ENCODE measurements at places on chromosomes 12 and 14.
A peak's percentile ranks its signal among the peaks of the same experiment; 100 is the strongest.

DNA sequence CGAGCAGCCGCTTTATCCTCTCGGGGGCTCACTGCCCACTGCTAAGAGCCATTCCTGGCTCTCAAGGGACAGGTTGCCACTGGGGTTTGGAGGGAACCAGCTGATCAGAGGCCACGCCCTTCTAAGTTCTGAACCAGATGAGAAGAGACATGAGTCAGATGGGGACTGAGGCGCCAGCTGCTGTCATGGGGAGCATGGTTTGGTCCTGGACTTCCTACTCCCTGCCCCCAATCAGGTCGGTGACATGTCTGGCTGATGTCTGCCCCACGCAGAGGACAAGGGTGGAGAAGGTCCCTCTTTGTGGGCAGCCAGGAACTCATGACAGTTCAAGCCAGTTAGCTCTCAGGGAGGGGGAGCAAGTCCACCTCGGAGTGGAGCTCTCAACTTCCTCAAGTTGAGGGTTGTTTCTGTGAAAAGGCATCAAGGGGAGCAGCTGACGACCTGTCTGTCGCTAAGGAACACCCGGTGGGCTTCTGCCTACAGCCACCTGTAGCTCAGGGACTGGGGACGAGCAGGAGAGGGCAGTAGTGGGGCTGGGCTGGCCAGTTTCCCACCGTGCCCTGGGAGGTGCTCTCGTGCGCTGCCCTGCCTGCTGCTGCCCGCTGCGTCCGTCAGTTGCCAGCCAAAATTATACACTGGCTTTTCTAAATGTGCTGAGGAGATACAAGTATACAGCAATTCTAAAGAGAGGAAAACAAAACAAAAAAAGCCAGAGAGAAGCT is 20.5 kb downstream of the PSMC1 start:
- DNase-seq, result no peak

GRCh38 chr12:111268738-111269572 is 99.9 kb downstream of the PHETA1 start:
- no peak for DNase-seq

DNA sequence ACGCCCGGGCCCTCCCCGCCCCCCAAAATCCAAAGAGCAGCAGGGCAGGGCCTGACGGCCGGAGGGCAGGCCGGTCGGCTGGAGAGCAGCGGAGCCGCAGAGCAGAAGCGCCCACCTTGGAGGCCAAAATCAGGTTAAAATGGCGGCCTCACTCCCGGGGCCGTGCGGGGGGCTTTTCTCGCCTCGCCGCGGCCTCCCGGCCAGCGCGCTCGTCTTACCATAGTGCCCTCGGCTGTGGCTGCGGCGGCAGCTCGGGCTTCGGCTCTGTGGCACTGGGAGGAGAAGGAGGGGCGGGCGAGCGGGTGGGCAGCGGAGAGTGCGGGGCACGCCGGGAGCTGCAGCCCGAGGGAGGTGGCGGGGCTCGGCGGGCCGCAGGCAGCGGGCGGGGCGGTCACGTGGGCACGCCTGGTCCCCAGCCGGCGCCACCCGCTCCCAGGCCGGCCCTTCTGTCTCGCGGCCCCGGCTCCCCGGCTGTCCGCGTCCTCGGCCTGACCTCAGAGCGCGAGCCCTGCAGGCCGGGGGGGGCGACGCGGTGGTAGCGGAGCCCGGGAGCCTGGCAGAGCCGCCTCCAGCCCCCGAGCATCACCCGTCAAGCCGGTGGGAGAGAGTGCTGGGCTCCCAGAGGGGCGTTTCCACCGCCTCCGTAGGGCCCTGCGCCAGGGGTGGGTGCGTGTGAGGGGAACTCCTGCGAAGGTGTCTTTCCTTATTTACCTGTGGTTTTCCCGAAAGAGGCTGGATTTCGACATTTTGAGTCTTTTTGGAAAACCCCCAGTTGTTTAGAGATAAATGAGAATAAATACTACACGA is at the start of gene CFL2:
CFL2 (minus strand) TSS at position 274 of the 807 bp plus-strand sequence; CDS start at position 221, 53 bp downstream.
- peak; percentile 70 for DNase-seq

GRCh38 chr14:64880221-64881121 is 764 bp upstream of the SPTB start:
- DNase-seq, result no peak

GRCh38 chr14:93008381-93008780 is 85.4 kb downstream of the CHGA start:
- no peak for DNase-seq

DNA sequence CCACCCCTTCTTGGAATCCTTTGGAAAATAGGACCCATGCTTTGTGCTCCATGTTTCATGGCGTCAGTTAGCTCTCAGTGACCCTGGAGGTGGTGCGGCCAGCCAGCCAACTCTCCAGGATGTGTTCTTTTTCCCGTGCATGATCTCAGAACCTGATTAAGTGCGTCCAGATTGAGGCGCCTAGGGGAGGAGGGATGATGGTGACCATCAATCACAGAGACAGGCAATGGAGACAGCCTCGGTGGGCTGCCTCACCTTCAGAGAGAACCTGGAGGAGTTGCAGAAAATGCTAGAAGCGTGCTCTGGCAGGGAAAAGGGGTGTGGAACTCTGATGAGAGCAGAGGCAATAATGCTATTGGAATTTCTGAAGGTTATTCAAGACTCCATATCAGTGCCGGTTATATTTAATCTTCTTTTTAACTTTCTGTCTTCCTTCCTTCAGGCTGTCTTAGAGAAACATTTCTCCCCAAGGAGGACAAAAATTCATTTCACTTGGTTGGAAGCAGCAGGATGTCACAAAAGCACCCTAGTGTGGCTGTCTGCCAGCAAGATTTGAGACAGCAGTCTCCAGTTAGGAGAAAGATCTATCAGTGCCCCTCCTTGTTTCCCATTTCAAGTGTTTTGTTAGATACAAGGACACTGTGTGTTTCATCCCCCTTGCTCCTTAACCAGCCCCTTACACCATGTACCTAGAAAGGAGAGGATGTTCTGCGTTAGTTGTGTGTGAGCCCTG is 53.3 kb upstream of the IGF1 start:
- DNase-seq, result no peak

- DNase-seq, result no peak
These were observed 22.4 kb downstream of the MAPK1IP1L start for GRCh38 chr14:55073856-55074255.

DNA sequence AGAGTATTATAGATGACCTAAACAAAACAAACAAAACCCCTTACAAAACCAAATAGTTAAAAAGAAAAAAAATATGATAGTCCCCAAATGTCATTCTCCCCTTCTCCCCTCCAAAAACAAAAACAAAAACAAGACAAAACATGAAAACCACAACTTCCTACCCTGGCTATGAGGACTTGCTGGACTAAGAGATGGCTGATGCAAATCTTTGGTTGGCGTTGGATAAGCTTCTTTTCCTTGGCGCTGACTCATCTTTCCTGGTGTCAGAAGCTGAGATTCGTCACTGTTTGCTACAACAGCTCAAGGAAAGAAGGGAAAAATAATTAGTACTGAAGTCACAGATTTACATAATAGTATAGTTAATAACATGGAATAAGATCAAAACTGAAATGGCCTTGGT is 102.5 kb upstream of the BBS10 start:
- no peak for DNase-seq

GRCh38 chr14:75213172-75213571 is 36.8 kb upstream of the TMED10 start:
- no peak for DNase-seq

GRCh38 chr14:36067428-36068187 is 108.9 kb downstream of the PTCSC3 start:
- no peak for DNase-seq

- DNase-seq, result no peak
These were observed 1258.1 kb upstream of the TMEM132C start for GRCh38 chr12:127008755-127009403.

- no peak for DNase-seq
These were observed 1.2 kb downstream of the PPP1R12A start for GRCh38 chr12:79933532-79934264.

DNA sequence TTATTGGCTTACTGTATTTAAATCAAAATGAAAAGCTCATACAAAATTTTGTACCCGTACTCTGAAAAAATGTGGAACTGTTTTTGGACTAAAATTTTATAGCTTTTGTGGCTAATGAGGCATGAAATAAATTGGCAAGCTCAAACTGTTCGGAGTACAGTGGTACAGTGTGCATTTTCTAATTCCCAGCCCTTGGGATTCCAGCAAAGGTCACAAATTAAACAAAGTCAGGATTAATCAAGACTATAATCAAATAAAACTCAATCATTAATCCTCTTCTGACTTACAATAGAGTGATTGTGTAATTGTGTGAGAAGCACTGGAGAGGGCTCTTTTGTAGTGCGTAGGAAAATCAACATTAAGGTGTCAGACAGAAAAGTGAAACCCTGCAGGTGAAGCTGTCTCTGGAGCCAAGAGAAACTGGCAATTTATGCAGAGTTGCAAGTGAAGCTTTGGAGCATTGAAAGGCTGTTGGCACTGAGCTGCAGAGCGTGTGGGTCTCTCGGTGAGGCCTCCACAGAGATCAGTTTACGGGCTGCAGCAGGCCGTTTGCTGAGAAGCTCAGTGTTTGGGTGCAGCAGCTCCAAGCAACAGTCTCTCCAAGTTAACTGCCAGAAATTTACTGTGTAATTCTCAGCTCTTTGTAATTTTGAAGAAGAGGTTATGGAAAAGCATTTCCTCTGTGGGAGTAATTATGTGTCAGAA is 275.9 kb downstream of the FBXL14 start:
- DNase-seq, result no peak

DNA sequence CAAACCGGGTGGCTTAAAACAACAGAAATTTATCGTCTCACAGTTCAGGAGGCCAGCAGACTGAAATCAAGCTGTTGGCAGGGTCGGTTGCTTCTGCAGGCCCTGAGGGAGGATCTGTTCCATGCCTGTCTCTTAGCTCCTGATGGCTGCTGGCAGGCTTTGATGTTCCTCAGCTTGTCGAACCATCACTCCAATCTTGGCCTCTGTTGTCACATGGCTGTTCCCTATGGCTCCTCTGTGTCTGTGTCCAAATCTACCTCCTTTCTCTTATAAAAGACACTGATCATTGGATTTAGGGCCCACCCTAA is 14.0 kb downstream of the NFATC4 start:
- DNase-seq, result no peak

DNA sequence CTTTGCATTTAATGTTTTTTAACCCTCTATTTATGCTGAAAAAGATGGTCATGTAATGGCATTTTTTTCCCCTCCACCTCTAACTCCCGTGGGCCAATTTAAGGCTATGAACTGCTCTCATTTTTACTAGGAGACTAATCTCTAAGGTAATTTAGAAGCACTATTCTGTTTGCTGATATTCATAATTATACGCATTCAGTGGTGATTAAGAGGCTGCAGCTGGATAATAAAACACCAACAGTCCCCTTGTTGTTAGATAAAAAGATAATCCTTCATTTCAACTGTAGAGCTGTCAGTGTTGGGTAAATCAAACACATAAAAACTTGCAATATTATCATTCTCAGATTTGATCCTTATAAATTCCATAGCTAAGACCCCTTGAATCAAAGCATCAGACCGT is 8.9 kb downstream of the MYO1H start:
- DNase-seq, result no peak

DNA sequence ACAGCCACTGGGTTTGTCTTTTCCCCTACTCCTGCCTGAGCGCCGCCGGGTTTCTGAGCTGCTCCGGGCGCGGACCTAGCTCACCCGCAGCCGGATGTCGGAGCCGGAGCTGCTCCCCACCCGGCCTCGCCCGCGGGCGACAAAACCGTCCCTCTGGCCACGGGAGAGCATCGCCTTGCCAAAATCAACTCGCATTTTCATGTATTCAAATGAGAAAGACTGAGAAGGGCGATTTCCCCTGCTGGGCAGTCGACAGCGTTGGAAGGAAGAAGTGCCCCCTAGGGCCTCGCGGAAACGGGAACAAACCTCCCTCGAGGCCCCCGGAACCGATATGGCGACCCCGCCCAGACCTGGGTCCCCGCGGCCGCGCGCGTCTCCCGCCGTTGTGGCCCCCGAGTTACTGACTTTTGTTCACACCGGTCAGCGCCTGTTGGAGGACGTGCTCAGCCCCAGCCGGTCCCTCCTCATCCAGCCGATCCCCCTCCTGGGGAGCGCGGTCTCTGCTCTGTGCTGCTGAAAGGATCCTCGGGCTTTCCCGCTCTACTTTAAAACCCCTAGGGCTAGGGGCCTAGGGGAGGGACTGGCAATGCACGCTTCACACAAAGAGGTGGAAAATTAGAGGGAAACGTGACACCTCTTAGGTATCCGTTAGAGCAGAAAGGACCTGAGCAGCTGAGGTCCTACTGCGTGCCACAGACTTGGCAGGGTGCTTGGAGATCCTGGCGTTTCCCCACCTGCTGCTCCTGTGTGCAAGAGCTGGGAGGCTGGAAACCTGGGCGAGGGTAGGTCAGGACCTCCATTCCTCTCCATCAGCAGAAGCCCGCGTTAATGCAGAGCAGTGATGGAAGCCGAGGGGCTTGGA is 4.3 kb downstream of the TTC6 start:
- no peak for DNase-seq

GRCh38 chr12:105587237-105587636 is 256.7 kb downstream of the C12orf75 start:
- no peak for DNase-seq

- DNase-seq, result no peak
These were observed 491.1 kb upstream of the RGS6 start for GRCh38 chr14:71441126-71441525.

GRCh38 chr12:53744130-53744441 is 7.7 kb downstream of the CISTR start:
- no peak for DNase-seq

DNA sequence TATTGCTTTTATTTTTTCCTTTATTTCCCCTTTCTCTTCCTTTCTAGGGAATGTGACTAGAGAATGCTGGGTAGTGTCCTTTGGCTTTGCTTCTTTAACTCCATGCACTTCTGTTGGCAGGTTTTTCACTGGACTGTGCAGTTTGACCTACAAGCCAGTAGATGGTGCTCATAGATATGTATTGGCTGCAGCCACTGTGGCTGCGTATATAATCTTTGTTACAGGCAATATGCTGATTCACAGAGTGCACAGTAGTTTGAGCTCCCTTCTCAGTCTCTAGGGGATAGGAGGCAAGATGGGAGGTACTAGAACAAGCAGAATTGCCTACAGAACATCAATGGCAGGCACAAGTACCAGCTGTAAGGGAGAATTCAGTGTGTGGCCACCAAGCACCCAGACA is 503.5 kb downstream of the LRFN5 start:
- no peak for DNase-seq

- no peak for DNase-seq
These were observed 86.2 kb upstream of the AMIGO2 start for GRCh38 chr12:47165934-47166333.

GRCh38 chr14:55645845-55646832 is 66.1 kb downstream of the KTN1 start:
- DNase-seq, result no peak

- DNase-seq, result no peak
These were observed 1071.1 kb upstream of the FLRT2 start for GRCh38 chr14:84458881-84459280.

- peak; percentile 77 for DNase-seq
These were observed 22.6 kb downstream of the OR10G3 start for GRCh38 chr14:21557084-21557901.

GRCh38 chr12:124024776-124025175 is 51.8 kb downstream of the ZNF664 start:
- DNase-seq, result no peak

DNA sequence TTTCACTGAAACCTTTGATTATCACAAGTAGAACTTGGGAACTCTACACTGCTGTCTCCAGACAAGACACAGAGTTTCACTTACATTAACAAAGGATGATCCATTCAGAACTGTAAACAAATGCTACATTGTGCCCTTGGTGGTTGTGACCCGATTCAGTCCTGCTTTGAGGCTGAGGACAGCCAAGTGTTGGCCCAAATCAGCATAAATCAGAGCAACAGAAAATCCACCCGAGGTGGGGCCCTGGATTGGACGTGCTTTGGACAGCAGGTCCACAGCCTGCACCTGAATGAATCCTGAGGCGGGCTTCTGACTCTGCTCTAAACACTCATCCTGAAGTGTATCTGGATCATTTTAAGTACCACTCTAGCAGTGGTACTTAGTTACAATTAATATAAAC is 68.8 kb downstream of the PPP2R5C start:
- no peak for DNase-seq
